Amygdala (tissue), 56 donors: ENCODE measurements at places on chromosomes 1 and 21.
A peak's percentile ranks its signal among the peaks of the same experiment; 100 is the strongest.

DNA sequence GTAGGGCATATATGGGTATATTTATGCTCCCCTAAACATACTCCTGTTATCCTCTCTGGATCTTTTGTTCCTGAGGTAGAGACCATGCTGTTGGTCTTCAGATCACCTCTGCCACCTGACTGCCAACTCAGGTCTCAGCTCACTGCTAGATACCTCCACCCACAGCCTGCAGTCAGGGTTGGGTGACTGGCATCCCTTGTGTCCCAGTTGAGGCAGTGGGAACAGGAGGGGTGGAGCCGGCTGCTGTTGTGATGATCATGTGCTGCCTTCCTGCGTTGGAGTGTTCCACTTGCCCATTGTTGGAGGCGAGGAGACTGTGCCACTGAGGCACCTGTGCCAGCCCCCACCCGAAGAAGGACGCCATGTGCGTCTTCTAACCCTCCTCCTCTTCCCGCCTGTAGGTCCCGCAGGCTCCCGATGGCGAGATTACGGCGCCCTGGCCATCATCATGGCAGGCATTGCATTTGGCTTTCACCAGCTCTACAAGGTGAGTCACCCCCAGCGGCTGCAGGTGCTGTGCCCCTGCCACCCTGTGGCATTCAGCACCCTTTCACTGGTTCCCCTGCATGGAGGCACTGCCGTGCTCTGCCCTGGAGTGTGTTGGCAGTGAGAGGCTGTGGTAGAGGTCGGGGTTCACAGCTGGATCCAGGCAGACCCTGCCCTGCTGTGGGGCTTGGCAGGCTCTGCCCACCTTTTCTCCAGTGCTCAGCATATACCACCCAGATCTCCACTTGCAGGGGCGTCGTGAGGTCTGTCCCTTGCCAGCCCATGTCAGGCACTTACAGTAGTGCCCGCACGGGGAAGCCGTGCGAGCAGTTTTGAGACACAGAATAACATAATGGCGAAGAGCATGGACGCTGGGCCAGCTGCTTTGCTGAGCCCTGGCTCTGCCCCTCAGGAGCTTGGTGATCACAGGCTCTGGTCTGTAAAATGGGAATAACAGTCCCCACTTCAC is 143.5 kb downstream of the PEX14 start:
- DNase-seq, result no peak

- DNase-seq, result no peak
Observed at GRCh38 chr1:186974774-186975181, 146.0 kb downstream of the PLA2G4A start.

GRCh38 chr1:33143176-33143575 is 38.7 kb downstream of the TRIM62 start:
- no peak for DNase-seq

DNA sequence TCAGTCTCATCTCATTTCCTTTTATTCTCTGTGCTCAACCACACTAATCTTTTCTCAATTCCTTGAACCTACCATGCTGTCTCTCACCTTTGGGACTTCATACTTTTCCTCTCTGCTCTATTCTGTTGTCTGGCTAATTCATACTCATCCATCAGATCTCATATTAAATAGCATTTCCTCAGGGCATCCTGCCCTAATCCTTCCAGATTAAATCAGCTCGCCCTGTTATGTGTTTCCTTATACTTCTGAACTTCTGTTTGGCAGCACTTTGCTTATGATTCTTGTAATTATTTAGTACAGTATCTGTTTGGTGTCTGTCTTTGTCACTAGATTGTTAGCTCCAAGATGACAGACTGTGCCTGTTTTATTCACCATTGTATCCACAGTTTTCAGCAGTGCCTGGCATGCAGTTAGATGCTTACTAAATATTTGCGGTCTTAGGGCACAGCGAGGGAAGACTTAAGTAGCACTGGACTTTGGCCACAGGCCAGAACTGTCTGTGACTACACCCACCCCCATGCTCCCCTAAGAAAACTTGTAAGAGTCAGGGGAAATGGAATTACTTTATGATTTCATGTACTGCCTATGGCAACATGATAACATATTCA is 9.9 kb upstream of the CAP1 start:
- DNase-seq, result no peak

DNA sequence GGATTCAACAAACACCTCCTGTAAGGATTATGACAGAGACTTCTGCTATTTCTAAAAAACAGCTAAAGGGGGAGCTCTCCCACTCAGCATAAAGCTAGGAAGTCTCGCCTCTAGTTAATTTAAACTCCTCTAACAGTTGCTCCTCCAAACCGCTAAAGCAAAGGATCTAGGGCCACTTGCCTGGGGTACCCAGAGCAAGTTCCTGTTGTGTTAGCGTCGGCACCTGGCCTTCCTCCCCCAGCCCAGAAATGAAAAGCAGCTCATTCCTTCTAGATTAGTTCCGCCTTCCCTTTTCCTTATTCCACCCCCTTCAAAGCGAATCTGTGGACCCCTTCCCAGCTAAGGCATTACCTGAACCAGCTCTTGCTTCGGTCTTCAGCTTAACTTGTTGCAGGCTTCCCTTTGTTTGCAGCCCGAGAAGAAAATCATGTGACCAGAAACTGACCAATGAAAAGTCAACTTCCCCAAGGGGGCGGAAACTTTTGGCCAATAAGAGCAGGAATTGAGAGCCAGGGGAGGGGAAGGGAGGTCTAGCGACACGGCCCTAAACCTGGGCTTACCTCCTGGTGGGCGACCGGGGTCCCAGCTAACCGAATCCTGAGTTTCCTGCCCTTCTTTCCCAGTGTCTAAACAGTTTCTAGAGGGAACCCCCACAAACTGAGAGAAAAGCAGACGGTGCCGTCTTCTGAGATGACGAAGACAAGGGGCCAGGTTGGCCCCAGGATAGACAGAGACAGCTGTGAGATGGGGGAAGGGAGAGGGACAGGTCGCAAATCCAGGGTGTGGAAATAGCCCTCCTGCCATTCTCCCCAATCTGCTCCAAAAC is at the start of gene PBXIP1:
PBXIP1 (minus strand) TSS at position 382 of the 826 bp plus-strand sequence. CDS start 2,378 bp downstream, outside the sequence.
- DNase-seq, result no peak

DNA sequence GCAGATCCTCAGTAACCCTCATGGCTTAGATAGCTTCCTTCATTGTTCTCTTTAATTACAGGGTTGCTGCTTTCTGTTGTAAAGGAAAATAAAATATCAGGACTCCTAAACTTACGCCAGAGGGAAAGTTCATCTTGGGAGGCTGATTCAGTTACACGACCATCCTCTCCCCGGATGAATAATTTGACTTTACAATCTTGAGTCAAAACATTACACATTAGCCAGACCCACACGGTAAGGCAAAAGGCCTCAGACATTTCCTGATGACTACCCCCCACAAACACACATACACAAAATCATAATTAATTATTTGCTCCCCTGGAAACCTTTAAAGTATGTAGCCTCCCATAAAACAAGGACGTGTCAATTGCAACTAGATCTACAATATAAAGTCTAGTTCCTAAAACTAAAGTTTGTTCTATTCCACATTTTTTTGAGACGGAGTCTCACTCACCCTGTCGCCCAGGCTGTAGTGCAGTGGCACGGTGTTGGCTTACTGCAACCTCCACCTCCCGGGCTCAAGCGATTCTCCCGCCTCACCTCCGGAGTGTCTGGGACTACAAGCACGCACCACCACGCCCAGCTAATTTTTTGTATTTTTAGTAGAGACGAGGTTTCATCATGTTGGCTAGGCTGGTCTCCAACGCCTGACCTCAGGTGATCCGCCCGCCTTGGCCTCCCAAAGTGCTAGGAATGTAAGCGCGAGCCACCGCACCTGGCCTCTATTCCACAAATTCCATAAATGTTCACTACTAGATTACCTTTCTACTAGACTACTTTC is 830 bp upstream of the PRDX1 start:
- no peak for DNase-seq

DNA sequence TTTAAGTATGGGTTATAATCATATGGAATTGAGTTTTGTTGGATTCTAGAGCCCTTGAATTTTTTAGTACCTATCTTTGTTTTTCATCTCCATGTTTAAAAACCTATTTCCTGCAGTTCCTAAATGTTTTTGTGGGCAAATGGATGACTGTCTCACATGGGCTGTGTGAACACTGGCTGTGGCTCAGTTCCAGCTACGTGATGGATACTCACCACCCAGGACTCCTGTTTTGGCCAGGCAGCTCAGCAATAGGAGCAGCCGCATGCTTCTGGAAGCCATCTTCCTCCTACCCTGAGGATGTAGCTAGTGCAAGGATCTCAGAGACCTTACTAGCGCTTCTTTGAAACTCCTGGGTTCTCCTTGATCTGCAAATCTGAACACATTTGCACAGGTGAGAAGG is 2.8 kb downstream of the REG4 start:
- DNase-seq, result no peak

- peak; percentile 33 for DNase-seq
Observed at GRCh38 chr1:113041569-113042284, 31.3 kb upstream of the LRIG2 start.

- DNase-seq, result no peak
Observed at GRCh38 chr1:85378534-85378933, 86.4 kb downstream of the DDAH1 start.

DNA sequence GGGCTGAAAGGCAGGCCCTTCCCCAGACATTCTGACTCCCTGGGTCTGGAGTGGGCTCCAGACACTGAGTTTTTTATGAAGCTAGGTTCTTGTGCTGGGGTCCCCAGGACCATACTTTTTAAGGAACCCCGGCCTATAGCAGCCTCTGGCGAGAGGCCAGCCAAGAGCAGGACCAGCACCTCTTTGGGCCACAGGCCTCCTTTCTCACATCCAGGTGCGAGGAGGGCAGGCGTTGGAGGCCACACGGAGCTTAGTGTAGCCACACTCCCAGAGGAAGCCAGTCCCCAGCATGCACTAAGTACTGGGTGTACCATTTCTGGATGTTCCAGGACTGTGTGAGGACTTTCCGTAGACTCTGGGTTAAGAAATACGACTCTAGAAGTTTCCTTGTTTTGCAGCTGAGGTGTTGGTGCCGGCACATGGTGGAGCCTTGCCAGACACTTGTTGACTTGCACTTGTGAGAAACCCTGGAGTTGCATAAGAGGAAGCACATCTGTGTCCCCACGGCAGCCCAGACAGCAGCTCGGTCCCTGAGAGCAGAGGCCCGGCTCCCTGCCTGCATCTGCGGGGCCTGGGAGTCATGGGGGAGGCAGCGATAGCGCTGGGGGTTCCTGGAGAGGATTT is 122.2 kb upstream of the VAMP3 start:
- no peak for DNase-seq

DNA sequence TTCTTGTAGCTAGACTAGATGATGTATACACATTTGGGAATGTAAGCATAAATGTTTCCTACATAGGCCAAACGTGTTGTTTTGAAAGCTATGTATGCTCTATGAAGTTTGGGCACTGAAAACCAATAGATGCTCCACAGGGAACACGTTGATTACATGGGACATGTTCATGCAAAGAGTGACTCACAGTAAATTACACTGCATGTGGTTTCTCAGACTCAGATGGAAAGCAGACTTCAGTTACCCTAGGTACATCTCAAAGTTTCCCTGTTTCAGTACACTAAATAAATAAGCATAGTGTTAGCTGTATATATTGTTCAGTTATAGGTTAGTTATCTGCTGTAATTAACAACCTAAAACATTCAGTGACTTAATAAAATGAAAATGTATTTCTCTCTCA is 301.9 kb upstream of the RUNX1 start:
- DNase-seq, result no peak

DNA sequence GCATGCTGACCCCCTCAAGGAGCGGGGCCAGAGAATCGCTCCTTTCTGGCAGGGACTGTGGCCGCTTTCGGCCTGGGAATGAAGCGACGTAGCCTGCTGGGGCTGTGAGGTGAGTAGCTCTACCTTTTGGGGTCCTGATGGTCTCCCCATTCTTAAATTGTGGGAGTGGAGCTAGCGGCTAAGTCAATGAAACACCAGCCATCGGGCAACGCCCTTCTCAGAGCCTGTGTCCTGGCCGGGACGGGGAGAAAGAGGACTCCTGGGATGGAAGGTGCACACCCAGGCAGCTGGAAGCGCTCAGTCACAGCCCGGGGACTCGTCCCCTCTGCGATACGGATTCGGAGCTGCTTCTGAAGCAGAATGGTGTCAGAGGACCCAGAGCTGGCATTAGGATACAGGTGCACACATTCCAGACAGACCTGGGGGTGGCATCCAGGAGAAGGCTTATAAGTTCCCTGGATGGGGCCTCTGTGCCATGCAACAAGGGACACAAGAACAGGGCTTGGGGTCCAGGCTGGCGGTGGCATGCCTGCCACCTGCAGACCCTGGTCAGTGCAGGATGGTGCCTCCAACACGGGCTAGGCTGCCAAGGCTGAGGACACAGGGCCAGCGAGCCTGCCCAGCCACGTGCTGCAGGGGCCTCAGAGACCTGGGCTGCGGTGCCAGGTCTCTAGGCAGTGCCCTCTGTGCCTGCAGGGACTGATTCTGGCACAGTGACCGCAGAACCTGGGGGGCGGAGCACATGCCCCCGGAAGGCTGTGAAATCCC is 945 bp upstream of the WNT9A start:
- DNase-seq, result no peak

- DNase-seq, result no peak
Observed at GRCh38 chr1:243227622-243228021, 27.5 kb downstream of the CEP170 start.

GRCh38 chr1:168408884-168409283 is 128.2 kb downstream of the TBX19 start:
- DNase-seq, result no peak

DNA sequence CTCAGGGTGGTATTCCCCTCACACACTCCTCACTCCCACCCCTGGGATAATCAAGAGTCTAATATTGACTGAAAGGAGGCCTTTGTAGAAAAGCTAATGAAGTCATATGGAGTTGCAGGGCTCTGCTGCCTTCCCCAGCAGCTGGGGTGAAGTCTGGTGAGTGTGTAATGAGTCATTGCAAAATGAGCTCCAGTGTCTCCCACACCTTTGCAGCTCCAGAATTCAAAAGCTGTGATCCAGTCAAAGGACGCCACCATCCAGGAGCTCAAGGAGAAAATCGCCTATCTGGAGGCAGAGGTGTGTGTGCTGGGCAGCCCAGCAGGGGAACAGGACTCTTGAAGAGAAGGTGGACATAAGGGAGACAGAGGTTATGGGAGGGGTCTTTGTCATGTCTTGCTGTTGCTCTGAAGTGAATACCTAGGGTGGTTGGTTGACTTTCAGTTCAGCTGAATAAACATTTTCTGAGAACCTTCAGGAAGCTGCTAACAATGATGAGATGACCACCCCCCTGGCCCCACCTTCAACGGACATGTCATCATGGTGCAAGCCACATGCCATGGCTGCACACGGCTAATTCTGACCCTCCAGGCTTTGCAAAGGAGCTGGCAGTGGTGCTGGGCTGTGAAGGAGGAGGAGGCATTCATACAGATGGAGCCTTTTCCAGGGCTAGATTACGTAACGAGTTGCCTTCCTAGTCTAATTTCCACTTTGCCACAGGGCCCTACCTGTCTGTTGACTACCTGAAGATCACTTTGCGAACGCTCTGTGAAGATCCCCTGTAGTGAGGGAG is 32.2 kb upstream of the SNX27 start:
- no peak for DNase-seq

GRCh38 chr1:205541161-205541886 is 36.9 kb downstream of the CDK18 start:
- no peak for DNase-seq

GRCh38 chr21:45409466-45410150 is 4.6 kb downstream of the COL18A1 start:
- no peak for DNase-seq
